ENCODE measurements at places on chromosomes 16 and 17.

DNA sequence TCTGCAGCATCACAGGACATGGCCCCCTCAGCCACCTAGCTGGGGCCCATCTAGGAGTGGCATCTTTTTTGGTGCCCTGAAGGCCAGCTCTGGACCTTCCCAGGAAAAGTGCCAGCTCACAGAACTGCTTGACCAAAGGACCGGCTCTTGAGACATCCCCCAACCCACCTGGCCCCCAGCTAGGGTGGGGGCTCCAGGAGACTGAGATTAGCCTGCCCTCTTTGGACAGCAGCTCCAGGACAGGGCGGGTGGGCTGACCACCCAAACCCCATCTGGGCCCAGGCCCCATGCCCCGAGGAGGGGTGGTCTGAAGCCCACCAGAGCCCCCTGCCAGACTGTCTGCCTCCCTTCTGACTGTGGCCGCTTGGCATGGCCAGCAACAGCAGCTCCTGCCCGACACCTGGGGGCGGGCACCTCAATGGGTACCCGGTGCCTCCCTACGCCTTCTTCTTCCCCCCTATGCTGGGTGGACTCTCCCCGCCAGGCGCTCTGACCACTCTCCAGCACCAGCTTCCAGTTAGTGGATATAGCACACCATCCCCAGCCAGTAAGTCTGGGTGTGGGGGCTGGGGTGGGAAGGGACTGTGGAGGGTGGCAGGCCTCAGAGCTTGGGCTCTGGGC, 22.0 kb downstream of the RARA start:
- no peak for DNase-seq

DNA sequence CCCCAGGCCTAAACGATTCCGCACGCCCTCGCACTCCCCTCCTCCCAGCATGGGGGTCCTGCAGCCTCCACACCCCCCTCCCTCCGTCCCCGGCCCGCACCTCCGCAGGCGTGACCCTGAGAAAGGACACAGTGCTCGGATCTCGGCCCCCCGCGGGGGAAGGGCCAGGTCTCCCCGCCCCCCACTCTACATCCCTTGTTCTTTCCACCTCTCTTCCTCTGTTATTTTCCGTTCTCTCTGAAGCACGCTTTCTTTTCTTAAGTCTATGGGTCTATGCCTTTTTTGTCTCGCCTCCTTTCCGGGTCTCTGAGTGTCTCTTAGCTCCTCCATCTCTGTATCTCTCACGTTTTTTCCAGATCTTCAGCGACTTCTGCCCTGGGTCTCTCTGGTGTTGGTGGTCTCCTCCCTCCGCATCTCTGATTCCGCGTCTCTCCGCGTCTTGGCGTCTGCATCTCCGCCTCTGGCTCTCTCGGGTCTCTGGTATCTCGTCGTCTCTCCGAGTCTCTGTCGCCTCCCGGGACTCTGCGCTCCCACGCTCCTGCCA, 2.1 kb upstream of the HES7 start:
- no peak for DNase-seq

DNA sequence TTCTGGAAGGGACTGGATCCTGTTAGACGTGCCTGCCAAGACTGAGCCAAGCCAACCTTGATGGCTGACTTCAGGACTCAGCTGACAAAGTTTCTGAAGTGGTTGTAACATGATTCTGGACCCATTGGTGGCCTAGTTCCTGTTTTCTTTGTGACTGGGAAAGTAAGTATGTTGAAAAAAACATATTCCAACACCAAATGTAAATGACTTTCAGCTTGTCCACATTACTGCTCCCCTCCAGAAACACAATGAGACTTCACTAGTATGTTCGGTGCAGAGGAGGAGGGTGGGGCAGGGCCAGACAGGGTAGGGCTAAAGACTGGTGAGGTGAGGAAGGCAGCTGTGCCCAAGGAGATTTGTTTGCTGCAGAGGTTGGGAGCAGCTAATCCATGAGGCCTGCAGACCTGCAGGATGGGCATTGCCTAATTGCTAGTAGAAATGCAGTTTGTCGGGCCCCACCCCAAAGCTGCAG, 26.4 kb downstream of the NMT1 start:
- DNase-seq, result no peak

GRCh38 chr16:89982318-89982717, 33.8 kb downstream of the DEF8 start:
- no peak for DNase-seq

DNA sequence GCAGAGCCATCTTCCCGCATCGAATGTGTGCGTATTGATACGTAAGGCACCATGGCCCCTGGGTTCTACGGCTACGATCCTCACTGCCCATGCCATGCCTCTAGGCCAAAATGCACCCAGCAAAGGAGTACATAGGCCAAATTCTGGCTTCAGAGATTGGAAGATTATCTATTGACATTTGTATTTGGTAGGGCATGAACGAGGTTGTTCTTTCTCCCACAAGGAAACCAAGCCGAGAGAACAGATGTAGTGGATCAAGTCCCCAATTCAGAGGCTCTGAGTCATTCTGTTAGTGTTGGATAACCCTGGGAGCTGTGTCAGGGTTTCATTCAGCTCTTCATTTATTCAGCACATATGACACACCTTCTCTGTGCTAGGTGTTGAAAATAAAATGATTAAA, 36.5 kb downstream of the HOXB1 start:
- DNase-seq, result no peak

DNA sequence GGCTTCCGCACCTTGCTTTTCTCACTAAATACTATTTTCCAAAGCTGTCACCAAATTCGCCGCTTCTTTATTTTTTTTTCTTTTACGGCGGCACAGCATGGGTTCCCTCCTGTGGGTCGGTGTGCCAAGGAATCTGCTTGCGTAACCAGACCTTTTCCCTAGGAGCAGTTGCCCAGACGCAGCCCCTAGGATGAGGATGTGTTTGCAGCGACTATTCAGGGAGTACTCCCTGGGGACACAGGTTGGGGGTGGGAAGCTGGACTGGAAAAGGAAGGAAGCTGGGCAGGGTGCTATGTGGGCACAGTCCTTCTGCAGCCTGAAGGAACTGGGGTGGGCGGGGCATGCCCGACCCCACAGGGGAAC, 49.0 kb upstream of the ZCCHC14 start:
- DNase-seq, result no peak

Measured in T-helper 9 cell (primary cell).